Stimulated activated CD4-positive, alpha-beta T cell treated with anti-CD3 and anti-CD28 coated beads, TNF-alpha, amount 100 ng/mL, for 1 hour (primary cell): ENCODE measurements at places on chromosomes 11 and 22.

DNA sequence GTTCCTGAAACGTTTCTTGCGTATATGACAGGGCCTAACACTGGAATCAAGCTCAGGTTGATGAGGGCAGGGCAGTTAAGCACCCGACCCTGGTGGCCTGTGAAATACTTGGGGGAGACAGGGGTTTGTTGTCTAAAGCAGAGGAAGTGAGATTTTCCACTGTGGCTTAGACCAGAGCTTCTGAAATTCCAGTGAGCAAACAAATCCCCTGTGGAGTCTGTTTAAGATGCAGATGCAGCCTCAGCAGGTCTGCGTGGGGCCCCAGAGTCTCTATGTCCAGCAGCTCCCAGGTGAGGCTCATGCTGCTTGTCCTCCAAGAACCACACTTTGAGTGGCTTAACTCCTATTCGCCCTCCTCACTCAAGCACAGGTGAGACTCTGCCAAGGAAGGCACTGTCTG lies 39.1 kb upstream of the PRAME start:
- DNase-seq: no peak

GRCh38 chr11:44382656-44383240 lies 72.8 kb upstream of the ALX4 start:
- DNase-seq: no peak

GRCh38 chr11:71116693-71117040 lies 135.7 kb downstream of the SHANK2 start:
- DNase-seq: no peak

DNA sequence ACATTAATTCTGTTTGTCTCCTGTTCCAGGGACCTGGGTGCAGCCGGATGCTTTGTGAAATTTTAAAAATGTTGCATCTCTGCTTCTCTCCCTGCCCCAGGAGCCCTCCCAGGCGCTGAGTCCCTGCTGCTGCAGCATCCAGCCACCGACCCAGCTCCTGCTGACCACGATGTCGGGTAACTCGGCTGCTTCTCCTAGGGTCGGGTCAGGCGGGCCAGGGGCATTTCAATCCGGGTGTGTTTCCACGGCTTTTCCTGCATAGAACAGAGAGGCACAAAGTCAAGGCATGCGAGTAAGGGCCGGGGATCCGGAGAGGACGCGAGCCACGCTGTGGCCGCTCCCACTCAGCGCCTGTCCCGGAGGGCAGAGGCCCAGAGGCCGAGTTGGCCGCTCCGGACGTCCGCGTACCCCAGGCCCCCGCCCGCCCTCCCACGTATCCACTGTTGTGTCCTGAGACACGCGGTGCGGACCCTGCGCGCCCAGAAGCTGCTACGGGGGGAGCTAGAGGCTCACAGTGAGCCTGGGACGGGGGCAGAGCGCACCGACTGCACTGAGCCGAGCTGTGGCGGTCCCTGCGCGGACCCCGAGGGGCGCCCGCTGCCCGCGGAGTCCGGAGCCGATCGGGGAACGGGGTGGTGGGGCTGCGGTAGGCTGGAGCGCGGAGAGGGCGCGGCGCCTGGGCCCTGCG lies at the start of gene POU2AF3:
TSS of gene POU2AF3 (plus strand) at position 134 of the 688 bp plus-strand sequence. CDS start at position 170, 36 bp downstream.
- DNase-seq: no peak

DNA sequence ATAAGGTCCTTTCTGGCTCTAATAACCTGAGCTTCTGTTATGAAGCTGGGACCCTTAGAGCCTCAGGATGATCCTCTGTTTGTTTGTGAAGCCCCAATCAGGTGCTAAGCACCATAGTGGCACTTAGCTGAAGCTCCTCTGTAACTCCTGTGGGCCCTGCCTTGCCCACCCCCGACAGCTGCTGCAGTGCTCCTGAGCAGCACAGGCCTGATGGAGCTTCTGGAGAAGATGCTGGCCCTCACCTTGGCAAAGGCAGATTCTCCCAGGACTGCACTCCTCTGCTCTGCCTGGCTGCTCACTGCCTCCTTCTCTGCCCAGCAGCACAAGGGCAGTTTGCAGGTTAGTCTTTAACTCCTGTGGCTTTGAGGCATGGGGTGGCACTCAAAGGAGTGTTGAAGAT lies 19.0 kb upstream of the CCDC134 start:
- peak; percentile 7 for DNase-seq

GRCh38 chr11:58770166-58770565 lies 38.4 kb upstream of the GLYAT start:
- DNase-seq: no peak

DNA sequence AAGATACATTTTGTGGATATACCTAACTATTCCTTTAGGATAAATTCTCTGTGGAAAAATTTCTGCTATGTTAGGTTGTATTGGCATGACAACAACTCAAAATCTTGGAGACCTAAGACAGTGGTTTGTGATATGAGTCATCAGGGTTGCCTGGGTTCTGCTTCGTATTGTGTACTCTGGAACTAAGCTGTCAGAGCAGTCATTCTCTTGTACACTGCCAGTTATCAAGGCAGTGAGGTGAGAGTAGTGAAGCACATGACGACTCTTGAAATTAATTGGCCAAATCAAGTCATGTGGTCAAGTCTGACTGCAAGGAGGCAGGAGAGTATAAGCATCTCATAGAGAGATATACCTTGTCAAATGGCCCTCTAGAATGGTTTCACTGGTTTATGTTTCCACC lies 104.4 kb downstream of the FANCF start:
- no peak for DNase-seq

DNA sequence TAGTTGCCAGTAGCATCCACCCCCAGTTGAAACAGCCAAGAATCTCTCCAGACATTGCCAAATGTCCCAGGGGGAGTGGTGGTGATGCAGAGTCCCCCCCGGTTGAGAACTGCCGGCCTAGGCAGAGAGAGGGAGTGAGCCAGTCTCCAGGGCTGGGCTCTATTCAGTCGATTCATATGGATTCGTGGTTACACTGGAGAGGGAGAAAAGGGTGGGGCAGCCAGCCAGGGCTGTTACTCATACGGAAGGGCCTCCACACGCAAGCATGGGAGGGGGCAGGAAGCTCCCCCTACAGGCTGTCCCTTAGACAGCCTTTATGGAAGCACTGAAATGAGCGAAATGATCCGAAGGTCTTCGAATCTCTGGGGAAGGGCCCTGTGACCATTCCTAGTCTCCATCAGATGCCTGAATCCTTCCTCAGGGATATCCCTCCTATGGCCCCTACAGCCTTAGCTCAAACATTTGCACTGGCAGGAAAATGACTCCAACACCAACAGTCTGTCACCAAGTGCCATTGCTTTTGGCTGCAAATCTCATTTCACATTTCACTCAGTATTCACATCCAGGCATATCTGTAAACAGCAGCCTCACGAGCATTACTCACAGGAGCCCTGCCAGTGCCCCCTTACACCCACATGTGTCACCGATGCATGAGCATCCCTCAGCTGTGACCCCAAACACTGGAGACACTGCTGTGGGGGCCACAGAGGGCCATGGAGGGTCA lies 18.4 kb upstream of the TLCD5 start:
- no peak for DNase-seq

GRCh38 chr11:67303132-67303834 lies at the start of gene SSH3:
SSH3 (plus strand) TSS chr11:67303530; CDS start chr11:67303626, 96 bp downstream.
- no peak for DNase-seq

- no peak for DNase-seq
Observed at GRCh38 chr22:22167791-22168189, 76.8 kb upstream of the VPREB1 start.

GRCh38 chr11:2691991-2692875 lies 7.6 kb downstream of the KCNQ1OT1 start:
- DNase-seq: no peak

DNA sequence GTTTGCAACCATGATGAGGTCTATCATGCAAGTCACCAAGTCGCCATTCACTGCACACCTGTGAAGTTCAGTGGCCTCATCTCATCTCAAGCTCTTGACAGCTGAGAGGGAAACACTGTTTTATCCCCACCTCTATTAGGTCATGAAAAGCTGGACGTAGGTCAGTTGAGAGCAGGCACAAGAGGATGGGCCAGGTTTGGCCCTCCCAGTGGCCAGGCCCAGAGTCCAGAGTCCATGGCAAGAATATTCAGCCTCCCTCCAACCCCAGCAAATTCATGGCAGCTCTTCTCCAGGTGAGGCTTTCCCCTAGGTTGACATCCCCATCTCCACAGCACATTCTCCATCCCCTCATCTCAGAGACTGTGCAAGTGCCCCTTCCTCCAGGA lies 22.0 kb upstream of the ISX start:
- DNase-seq: no peak
